ENCODE measurements at places on chromosomes 11 and 22.

DNA sequence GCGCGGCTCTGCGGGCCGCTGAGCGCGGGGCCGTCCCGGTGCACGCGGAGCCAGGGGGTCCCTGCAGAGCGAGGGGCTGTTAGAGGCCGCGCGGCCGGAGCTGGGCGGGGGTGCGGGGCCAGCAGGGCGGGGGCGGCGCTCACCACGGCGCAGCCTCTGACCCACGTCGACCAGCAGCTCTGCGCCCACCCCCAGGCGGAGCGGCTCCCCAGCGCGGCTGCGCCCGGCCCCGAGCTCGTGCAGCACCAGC, 385 bp upstream of the SCO2 start:
- DNase-seq = no peak

GRCh38 chr22:23057331-23057730, 13.0 kb upstream of the GNAZ start:
- no peak for DNase-seq

GRCh38 chr22:27874185-27874584, 44.9 kb downstream of the PITPNB start:
- DNase-seq = no peak

DNA sequence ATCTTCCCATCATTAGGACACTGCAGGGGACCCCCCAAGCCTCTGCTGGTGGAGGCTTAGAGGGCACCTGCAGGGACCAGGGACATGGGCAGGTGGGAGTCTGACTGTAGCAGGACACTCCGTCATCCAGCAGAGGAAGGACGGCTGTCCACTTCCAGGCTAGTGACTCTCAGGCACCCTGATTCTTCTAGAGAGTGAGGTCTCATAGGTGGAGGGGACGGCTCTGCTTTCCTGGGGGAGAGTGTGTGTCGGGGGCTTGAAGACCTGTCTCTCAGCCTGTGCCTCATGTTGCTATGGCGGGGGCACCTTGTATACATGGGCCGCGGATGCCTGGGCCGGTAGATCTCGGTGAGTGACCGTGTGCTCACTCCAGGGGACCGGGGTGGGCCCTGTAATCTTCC, 1116.6 kb downstream of the BRD1 start:
- no peak for DNase-seq

DNA sequence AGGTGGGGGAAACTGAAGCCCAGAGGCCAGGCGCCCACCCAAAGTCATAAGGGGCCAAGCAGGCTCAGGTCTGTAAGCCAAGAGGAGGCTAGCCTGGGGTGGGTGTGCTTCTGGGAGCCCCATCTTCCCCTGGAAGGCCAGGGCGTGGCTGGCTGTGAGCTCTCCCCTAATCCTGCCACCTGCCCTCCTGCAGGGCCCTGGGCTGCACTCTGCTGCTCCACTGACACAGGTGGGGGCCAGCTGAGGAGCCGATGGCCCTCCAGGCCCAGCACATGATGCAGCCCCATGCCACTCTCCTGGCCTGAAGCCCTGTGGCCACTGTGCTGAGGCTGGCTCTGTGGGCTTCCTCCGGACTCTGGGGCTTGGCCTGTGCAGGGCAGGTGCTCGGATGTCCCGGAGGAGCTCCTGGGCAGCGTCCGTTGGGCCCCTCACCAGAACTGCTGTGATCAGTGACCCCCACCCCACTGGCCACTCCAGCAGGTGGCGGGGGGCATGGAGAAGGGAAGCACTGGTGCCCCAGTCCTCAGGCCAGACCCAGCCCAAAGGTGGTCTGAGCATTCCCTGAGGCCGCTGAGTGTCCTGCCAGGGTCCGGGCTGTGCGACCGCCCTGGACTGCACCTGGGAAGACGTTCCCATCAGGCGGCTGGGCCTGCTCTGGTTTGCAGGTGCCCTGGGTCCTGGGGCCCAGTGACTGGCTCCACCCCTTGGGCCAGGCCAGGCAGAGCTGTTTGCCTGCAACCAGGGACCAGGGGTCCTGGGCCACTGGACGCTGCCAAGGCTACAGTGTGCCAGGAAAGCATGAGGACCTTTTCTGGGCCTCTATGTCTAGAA, 8.5 kb downstream of the PIM3 start:
- no peak for DNase-seq

GRCh38 chr11:16881074-16881709, 133.0 kb downstream of the PLEKHA7 start:
- peak; percentile 32 for DNase-seq

DNA sequence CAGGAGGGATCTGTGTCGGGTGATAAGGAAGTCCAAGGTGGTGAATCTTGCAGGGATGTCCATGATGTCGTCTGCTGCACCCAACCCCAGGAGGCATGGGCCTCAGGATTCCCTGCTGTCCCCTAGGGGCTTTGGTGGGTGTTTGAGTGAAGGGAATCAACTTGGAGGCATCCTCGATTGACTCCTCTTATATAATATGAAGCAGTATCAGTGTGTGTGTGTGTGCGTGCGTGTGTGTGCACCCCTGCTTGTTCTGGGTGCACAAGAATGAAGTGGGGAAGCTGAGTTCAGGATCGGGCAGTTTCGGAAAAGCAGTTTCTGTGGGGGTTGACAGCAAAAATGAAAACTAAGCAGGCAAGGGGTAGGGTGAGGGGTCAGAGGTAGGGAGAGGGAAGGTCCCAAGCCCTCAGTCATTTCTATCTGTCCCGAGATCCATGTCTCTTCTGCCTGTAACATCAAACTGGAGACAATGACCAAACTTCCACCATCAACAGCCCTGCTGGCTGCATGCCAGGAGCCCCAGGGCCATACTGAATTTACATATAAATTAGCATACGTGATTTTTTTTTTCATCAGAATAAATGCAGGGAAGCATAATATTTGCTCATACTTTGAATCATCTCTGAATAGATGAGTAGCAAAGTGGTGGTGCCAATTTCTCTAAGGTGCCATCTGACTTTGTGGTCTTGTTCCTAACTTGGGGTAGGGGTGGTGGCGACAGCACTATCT, 2.0 kb downstream of the NTM start:
- no peak for DNase-seq

- DNase-seq = no peak
Measured at GRCh38 chr11:22456993-22457762, 119.0 kb downstream of the SLC17A6 start.

DNA sequence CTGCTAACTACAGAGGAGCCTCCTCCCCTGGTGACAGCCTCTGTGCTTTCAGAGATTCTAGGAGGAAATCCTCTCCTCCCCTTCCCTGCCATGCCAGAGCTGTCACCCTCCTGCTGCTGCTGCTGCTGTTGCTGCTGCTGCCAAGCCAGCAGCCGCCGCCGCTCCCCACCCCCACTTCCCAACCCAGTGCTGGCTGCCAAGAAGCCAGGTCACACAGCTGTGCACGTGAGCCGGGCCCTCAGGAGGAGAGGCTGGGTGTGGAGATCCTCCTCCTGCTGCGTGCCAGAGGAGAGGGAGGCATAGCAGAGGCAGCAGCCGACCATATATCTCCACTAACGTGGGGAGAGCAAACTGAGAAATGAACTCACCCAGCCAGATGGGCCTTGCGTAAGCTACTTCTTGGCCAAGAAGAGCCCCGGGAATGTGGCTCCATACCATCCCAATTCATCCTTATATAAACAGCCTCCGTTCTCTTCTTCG, 12.4 kb downstream of the CRY2 start:
- peak; percentile 96 for DNase-seq

DNA sequence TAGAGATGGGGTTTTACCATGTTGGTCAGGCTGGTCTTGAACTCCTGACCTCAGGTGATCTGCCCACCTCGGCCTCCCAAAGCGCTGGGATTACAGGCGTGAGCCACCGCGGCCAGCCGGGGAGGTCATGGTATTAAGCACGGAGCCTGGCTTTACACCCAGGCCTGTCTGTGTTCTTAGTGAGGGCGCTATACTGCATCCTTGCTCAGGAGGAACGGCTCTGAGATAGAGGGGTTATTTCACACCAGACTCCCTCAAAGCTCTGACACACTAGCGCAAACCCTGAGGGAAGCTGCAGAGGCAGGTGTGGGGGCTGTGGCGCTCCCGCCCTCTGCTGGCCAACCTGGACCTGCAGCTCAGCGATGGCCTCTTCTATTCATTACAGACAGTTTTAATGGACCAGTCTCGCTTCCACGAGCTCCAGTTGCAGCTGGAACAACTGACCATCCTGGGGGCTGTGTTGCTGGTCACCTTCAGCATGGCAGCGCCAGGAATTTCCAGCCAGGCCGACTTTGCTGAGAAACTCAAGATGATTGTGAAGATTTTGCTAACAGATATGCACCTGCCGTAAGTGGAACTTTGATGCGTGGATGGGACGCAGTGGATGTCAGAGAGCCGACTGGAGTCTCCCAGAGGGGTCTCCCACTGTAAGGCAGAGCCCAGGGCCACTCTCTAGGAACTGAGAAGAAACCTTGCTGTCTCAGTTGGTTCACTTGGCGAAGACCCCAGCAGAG, 26.2 kb downstream of the TCP11L1 start:
- peak; percentile 54 for DNase-seq

DNA sequence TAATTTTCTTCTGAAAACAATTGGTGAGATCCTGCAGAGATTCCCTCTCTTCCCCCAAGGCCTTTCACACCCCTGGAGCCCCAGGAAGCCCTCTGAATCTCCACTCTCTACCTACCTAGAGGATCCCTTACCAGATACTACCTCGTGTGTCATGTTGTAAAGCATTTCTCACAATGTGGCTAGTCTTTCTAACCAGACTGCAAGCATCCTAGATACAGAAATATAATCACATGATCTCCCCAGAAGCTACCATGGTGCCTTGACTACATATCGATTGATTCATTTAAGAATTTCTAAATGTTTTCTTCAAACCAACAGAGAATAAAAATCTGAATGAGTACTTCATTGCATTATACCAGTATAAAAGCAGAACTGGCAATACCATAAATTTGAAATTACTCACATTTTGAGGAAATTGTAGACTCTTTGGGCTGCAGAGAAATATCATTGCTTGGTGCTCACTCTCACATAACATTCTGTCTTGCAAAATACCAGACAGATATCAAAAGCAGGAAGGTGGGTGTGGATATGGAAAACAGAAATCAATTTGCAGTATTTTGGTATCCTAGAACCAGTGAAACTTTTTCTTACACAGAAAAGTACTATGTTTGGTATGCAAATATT, 113.5 kb downstream of the MAML2 start:
- no peak for DNase-seq

DNA sequence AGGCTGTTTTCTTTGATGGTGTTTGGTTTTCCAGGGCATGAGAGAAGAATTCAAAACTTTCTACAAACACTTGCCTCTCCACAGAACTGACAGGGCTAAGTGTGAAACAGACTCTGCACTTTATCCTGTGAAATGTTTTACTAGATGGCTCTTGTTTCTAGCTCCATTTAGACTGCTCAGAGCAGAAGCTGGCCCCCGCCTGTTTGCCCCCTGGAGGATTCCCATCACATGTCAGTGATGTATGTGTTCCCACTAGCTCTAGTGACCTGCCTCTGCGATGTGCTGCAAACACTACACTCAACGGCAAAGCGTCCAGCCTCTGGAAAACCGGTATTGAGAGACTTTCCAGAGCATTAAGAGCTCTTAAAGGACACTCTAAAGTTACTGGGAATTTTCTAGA, 41.4 kb upstream of the PCF11 start:
- DNase-seq = no peak

DNA sequence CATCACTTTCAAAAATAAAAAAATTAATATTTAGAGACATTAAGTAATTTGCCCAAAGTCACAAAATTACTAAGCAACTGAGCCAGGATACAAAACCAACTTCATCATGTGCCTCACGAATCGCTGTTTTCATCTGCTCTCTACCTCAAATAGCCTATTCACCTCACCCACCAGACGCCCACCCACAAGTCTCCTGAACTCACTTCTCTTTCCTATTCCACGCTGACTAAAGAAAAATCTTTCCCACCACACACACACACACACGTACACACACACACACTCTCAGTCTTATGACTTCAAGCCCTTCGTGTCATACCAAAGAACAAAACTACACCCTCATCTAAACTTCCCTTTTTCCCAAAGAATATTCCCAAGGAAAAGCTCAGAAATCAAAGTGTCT, 2.2 kb downstream of the OR8B12 start:
- no peak for DNase-seq

GRCh38 chr11:908273-908672, 2.3 kb downstream of the CHID1 start:
- no peak for DNase-seq

DNA sequence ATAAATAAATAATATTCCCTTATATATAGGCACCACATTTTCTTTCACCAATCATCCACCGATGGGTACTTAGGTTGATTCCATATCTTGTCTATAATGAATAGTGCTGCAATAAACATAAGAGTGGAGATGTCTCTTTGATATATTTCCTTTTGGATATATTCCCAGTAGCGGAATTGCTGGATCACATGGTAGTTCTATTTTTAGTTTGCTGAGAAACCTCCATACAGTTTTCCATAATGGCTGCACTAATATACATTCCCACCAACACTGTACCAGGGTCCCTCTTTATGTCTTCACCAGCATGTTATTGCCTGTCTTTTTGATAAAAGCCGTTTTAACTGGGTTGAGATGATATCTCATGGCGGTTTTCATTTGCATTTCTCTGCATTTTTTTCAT, 23.6 kb downstream of the PAMR1 start:
- no peak for DNase-seq

DNA sequence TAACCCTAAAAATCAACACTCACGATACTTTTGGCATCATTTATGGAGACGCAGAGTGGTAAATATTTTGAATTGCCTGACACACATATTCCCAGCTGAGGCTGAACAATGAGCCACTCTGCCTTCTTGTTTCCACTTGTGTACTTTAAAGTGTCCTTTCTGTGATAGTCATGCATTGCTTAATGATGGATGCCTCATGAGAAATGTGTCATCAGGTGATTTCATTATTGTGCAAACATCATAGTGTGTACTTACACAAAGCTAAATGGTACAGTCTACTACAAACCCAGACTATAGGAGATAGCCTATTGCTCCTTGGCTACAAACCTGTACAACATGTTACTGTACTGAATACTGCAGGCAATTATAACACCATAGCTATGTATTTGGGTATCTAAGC, 44.2 kb downstream of the MRE11 start:
- peak; percentile 2 for DNase-seq

DNA sequence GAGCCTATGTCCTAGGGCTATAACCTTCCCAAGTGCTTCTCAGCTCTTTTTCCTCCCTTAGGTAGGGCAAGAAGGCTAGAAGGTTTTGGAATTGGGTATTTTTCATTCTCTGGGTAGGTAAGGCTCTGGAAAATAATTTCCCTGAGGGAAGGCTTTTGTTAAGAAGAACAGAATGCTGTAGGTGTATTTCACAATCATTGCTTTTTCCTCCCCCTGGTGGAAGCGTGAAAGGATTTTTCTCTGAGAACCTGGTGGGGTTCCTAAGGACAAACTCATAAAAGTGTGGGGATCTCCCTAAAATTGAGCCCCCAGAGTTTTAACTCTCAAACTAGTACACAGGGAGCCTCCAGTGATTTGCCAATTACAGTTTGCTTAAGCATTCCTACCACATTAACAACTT, 41.1 kb upstream of the NARS2 start:
- no peak for DNase-seq

- no peak for DNase-seq
Measured at GRCh38 chr22:19686946-19687345, 27.4 kb upstream of the SEPTIN5 start.

DNA sequence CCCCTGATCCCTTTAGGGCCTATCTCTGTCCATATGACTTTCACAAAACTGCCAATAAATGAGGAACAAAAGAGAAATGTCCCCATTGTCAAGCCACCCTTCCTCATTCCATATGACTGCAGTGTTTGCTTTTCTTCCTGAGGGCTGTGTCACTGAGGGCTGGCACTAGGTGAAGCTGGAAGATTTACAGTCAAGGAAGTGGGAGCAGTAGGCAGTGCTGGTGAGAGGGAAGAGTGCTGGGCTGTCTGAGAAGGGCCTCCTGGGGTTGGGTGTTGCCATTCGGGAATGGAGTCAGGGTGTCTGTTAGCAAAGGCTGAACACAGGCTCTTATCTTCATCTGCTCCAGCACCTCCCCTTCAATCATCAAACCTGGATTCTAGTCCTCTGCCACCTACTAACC, 30.9 kb downstream of the INSC start:
- DNase-seq = no peak

Measured in fibroblast of skin of back (primary cell).